ENCODE measurements at places on chromosomes 16 and 17.

DNA sequence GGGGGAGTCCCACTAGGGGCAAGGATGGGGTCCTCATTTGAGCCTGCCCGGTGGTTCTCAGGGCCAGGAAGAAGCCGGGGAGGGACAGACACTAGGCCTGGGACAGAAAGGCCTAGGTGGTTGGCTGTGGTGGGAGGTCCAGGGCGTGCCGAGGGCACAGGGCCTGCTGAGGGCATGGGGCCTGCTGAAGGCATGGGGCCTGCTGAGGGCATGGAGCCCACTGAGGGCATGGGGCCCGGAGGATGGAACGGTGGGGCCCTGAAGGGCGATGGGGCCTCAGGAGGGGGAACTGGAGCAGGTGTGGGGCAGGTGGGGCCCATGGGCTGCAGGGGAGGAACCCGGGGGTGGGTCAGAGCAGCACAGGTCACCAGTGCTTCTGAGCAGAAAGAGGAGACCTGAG is 31.2 kb downstream of the PELP1 start:
- no peak for DNase-seq

DNA sequence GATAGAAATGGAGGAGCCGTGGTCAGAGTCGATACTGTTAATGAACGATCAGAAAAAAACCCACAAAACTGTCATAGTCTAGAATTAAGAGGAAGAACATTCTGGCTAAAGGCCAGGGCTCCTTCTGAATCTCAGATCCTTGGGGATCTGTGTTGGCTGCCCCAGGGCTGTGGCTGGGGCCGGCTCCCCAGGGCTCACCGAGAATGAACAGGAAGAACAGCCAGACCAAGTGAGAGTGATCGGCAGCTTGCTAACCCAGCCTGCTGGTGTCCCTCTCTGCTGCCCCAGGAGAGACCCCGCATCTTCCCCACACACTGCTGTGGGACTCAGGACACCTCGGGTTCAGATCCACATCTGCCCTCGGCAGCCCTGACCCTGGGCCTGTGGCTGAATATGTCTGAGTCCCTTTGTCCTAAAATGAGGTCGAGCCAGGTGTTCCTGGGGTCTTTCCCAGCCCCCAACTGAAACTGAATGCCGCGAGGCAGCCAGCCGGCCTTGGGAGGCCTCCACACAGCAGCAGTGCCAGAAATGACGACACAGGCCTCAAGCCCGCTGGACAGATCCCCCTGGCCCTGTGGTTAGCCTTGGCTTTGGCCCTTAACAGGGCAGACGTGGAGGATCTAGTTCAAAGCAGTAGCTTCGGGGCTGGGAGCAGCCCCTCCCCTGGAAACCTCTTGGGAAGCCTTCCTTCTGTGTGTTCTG is 23.9 kb upstream of the CLEC18A start:
- DNase-seq: no peak

DNA sequence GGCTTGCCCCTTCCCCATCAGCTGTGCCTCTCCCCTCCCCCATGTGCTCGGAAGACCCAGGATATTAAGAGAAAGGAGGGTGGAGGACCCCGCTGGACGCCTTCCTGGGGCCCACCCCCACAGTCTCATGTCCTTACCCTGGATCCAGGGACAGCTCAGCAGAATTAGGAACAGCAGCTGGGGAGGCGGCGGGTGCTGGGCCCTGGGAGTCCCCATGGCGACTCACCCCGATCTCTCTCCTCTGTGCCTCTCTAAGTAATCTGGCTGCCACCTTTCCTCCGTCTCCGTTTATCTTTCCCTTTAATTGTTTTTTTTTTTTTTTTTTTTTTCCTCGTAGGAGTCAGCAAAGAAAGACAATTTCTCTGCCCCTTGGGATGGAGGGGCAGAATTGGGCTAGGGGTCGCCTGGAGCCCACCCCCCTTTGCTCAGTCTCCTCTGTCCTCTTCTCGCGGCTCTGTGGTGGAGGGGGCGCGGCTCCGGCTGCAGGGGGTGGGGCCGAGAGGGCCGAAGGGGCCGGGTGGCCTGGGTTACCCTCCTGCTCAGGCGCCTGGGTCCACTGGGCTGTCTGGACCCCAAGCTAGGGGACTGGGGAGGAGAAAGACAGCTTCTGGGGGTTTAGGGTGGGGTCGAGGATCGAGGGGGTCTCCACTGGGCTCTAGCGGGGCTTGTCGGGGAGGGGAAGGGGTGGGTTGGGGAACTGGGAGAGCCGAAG is 390 bp downstream of the SEZ6L2 start:
- no peak for DNase-seq

- no peak for DNase-seq
These were observed 18.7 kb downstream of the ARL2BP start for GRCh38 chr16:57263541-57264351.

DNA sequence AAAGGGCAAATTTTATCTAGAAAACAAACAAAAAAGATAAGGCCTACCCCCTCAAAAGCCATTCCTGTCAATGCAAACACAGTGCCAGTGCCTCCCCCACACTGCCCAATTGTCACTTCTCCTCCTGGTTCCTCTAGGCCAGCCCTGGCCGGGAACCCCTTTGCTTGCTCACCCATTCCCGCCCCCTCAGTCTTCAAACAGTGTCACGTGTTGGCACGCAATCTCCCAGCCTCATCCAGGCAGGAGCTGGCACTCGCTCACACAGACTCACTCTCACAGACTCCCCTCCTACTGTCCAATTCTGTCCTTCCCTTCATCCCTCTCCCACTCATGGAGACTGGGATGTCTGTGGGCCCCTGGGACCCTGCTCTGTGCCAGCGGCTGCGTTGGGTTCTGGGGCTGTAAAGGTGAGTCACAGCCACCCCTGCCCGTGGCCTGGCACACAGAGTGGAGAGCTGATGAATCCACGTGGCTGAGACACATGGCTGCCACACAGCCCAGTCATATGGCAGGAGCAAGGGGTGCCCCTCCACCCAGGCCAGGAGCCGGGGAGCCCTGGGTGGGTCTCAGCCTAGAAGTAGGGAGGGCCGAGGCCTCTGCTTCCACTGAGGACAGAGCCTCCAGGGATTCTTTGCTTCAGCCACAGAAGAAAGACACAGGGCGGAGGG is 54.8 kb downstream of the VAC14 start:
- no peak for DNase-seq

DNA sequence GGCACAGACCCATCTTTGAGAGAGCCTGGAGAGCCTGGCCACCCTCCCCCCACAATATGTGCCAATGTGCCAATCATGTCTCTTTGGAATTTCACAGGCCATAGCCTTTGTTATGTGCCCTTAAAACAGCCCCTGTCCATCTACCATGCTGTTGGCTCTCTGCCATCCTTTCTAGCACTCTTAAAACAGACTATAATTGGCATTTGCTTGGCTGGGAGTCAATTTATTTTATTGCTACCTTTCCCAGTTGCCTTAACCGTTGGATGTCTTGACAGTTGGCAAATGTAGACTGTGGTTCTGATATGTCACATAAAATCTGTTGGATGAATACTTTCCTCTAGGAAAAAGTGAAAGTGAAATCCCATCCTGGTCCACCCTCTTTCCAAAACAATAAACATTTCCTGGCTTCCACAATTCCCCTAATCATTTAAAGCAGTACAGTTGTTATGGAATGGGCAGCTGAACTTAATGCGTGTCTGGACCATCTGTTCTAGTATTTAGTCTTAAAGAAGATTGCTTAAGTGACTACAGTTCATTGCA is 394.0 kb downstream of the KCNJ2 start:
- DNase-seq: no peak

GRCh38 chr16:55035029-55035428 is 104.4 kb downstream of the IRX5 start:
- no peak for DNase-seq

- DNase-seq: no peak
These were observed 650 bp downstream of the ATP6V0A1 start for GRCh38 chr17:42459256-42459800.

DNA sequence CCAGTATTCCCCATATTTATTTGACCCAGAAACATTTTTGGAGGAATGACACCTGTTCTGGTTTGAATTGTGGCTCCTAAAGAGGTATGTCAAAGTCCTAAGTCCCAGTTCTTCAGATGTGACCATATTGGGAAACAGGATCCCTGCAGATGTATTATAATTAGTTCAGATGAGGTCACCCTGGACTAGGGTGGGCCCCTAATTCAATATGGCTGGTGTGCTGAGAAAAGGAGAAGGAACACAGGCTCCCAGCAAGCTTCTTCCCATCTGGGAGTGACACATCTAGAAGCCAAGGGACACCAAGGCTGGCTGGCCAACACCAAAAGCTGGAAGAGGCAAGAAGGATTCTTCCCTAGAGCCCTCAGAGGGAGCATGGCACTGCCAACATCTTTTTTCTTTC is 3.8 kb upstream of the GCSH start:
- DNase-seq: no peak

- DNase-seq: no peak
These were observed 24.6 kb downstream of the TMEM132E start for GRCh38 chr17:34603974-34604373.

GRCh38 chr16:80899809-80900592 is 95.6 kb upstream of the CDYL2 start:
- no peak for DNase-seq

DNA sequence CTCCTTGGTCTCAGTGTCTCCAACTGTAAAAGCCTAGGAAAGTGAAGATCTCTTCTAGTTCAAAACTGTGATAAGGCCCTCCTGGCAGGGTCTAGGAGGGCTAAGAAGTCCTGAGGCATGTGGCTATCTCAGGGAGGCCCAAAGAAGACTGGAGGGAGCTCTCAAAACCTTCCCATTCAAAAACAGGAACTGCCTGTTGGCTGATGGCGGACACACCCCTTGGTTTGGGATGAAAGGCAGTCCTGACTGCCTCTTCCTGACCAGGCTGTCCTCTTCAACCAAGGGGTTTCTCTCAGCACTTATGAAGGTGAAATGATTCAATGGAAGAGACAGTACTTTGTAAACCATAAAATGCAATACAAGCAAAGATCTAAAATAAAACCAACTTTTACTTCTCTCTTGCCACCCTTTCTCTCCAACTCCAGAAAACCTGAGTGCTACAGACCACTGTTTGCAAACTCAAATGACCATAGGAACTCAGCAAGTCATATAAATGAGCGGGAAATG is 4.7 kb downstream of the ZNF764 start:
- no peak for DNase-seq

- DNase-seq: no peak
These were observed 8.6 kb downstream of the MED9 start for GRCh38 chr17:17485420-17485819.

All from cortex of kidney (tissue), 1 donor.